Activated CD8-positive, alpha-beta memory T cell treated with anti-CD3 and anti-CD28 coated beads, Interleukin-2, amount 10 ng/mL, durations not matched to agents 7 days and 5 days (primary cell): ENCODE measurements at places on chromosomes 2 and 18.

GRCh38 chr18:58045242-58046092 is 1.4 kb downstream of the NEDD4L start:
- peak overlapping the region; percentile 77 for H3K4me3 ChIP-seq
- H3K27ac ChIP-seq = no peak overlapping the region
- H3K27me3 ChIP-seq = peaks cover 50% of the 10 kb centered on the region
- H3K4me1 ChIP-seq = peaks cover 19% of the 10 kb centered on the region

GRCh38 chr2:218438596-218438995 is 19.7 kb downstream of the VIL1 start:
- no peak overlapping the region for H3K4me3 ChIP-seq
- H3K27me3 ChIP-seq = no peaks in the 10 kb centered on the region
- H3K4me1 ChIP-seq = no peaks in the 10 kb centered on the region

DNA sequence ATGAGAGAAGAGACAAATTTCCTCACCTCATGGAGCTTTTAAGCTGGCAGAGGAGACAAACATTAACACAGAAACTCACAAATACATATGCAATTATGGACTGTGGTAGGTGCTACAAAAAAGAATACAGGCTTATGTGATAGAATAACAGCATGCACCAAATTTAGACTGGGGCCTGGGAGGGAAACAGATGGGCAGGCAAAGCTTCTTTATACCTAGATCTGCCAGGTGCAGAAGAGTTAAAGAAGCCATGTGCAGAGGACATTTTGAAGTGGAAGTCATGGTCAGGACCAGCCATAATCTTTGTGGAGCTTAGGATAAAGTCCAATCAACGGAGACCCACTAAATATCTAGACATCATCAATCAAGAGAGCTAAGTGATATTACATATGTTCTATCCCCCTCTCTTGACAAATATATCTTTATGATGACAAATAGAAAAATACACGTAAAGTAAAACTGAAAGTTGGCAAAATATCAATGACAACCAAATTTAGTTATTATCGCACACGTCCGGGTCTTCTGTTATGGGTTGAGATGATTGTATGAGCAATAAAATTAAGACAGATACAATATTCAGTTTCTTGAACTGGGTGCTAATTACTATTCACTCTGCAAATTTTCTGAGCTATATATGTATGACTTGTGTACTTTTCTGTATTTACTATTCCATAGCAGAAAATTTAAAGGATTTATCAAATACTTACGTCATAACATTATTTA is 44.1 kb downstream of the CD28 start:
- no peak for DNase-seq
- peaks cover 40% of the 10 kb centered on the region for H3K36me3 ChIP-seq
- H3K27ac ChIP-seq = peak overlapping the region; percentile 73
- peak overlapping the region; percentile 36 for H3K4me3 ChIP-seq
- no peaks in the 10 kb centered on the region for H3K27me3 ChIP-seq

- H3K27ac ChIP-seq = no peak overlapping the region
- no peaks in the 10 kb centered on the region for H3K4me1 ChIP-seq
- H3K4me3 ChIP-seq = no peak overlapping the region
- no peak for DNase-seq
- H3K36me3 ChIP-seq = no peaks in the 10 kb centered on the region
These were observed 23.0 kb upstream of the ACTR2 start for GRCh38 chr2:65204461-65205210.

DNA sequence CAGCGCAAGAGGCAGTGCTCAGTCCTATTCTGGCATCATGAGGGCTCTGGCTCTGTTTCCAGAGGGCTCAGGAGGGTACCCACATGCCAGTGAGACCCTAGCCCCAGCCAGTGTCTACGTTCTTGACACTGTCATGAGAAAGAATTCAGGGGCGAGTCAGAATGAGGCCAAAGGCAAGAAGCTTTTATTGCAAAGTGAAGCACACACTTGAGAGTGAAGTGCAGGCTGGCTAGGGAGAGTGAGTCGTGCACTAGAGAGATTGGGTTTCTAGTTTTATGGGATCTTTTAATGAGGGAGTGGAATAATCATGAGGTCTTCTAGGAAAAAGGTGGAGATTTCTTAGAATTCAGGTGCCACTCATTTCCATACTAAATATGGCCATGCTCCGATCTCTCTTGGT is 164.1 kb downstream of the DCDC2C start:
- DNase-seq = no peak
- H3K27me3 ChIP-seq = no peaks in the 10 kb centered on the region
- H3K27ac ChIP-seq = no peak overlapping the region
- H3K4me1 ChIP-seq = no peaks in the 10 kb centered on the region
- H3K4me3 ChIP-seq = no peak overlapping the region
- no peaks in the 10 kb centered on the region for H3K36me3 ChIP-seq

GRCh38 chr18:54956506-54956905 is 2.8 kb downstream of the CCDC68 start:
- peaks cover 1% of the 10 kb centered on the region for H3K36me3 ChIP-seq
- peaks cover 2% of the 10 kb centered on the region for H3K4me1 ChIP-seq
- no peak overlapping the region for H3K4me3 ChIP-seq
